ENCODE measurements at places on chromosomes 12 and 14.

GRCh38 chr12:12859690-12860089 is 31.7 kb upstream of the GPRC5A start:
- DNase-seq, result no peak

- DNase-seq, result no peak
Measured at GRCh38 chr12:100208834-100209233, 8.2 kb downstream of the ACTR6 start.

- no peak for DNase-seq
Measured at GRCh38 chr14:89188492-89188891, 228.5 kb downstream of the FOXN3 start.

GRCh38 chr14:98955741-98956070 is 316.3 kb downstream of the BCL11B start:
- DNase-seq, result no peak

GRCh38 chr14:54443981-54444380 is 2.8 kb upstream of the CNIH1 start:
- DNase-seq, result no peak

DNA sequence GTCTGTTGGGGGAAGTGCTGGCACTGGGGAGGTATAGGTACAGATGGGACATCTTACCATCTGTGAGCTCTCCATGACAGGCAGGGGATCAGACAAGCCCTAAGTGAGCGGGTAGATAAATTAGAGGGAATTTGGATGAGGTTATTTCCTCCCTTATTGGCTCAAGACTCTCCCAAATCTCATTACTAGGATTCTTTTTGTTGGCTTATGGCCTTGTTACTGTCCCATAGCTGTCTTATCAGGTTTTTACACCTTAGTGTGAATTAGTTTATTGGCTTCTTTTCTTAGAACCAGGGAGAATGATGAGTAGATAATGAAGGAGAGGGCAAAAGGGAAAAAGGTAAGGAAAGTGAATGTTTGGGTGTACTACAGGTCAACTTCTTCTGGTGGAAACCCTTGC is 191.1 kb upstream of the PRICKLE1 start:
- DNase-seq, result no peak

GRCh38 chr14:68548194-68549076 is 244.4 kb downstream of the ZFP36L1 start:
- DNase-seq, result peak; percentile 3

GRCh38 chr12:88431246-88431645 is 149.0 kb downstream of the KITLG start:
- no peak for DNase-seq

- no peak for DNase-seq
Measured at GRCh38 chr12:122866379-122866778, 29.5 kb downstream of the VPS37B start.

DNA sequence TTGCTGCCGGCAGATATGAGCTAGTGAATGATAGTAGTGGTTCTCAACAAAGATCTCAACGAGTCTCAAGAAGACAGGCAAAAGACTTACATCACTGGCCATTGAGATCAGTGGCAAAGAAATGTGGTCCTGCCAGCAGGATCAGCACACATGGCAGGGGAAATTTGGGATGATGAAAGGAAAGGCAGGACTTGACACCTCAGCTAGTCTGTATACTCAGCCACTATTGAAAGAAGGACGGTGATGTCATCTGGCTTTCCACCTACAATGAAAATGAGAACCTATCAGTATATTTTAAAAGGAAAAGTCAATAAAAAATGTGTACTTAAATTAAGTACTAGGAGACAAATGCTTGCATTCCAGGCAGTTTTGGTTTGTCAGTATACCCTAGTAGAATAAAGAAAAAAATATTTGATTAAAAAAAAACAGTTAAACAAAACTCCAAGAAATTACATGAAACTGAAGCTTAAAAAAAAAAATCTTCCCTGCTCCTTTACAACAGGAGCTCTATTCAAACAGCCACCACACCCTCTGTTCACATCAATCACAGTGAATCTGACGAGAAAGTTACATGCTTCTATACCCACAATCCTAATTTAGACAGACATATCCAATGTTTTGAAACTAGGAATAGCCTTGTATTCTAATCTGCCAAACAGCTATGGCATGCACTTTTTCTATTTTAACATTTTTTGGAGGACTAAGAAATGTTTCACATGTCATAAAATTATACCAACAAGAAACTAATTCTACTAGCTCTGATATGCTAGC is 34.9 kb downstream of the RAD9B start:
- no peak for DNase-seq

DNA sequence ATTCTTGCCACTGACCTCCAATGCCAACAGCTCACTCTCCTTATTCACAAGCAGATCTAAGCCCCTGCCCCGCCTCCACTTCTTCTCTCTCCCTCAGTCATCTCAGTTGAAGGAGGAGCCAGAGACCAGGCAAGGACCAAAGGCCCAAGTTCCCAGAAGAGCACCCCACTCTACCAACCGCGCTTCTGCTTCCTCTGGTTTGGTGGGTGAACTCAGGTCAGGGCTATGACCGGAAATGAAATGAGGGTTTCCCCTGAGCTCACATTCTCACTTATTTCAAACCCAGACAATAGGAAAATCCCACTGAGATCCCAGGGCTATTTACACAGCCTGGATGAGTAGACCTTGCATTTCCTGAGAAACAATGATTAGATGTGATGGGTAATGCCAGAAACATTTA is 9.9 kb downstream of the DPF3 start:
- DNase-seq, result no peak

DNA sequence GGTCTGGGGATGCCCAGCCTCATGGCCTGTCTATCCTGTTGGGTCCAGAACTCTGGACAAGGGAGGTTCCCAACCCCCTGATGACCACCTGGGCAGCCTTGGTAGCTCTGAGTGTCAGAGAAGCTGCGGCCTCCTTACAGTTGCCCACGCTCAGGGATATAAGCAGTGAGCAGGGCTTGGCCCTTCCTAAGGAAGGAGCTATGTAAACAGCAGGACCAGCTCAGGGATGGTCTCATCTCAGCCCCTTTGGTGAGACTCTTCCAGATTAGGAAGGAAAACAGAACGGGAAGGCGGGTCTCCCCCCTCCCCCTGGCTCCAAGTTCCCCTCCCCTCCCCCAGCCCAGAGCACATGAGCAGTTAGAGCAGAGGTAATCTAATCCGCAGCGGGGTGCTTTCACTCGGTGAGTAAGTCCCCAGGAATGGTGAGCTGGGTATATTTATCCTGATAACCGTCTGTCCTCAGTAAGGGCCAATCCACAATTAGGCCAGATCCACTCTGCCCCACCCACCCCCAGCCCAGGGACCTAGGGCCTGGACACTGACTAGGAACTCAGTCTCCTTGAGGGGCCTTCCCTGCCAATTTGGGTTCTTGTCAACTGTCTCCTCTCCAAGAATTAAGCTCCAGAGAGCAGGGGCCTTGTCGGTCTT is 29.5 kb upstream of the RPLP0 start:
- DNase-seq, result peak; percentile 32

GRCh38 chr12:121697093-121697698 is 15.4 kb upstream of the TMEM120B start:
- DNase-seq, result no peak

DNA sequence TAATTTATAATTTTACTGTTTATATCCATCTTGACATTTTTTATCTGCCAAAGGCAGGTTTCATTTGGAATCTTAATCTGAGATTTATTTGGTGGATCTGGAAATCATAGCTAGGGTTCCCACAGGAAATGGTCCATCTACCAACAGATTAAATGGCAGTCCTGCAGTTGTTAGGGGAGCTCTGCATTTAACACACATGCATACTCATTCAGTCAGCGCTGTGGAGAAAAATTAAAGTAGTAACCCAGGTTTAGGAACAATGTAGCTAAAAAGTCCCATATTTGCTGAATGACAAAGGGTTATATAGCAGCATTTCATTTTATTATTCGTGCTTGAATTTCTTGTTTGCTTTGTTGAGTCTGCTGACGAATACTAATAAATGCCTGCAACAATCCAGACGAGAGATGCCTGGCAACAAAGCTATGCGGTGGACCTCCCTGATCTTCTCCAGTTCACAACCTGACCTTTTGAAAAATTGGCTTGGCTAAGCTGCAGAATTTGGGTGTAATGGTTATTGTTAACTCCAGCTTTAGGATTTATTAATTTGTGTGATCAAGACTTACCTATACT is 59.8 kb downstream of the MIPOL1 start:
- no peak for DNase-seq

- no peak for DNase-seq
Measured at GRCh38 chr14:102182190-102182589, 42.5 kb downstream of the WDR20 start.

DNA sequence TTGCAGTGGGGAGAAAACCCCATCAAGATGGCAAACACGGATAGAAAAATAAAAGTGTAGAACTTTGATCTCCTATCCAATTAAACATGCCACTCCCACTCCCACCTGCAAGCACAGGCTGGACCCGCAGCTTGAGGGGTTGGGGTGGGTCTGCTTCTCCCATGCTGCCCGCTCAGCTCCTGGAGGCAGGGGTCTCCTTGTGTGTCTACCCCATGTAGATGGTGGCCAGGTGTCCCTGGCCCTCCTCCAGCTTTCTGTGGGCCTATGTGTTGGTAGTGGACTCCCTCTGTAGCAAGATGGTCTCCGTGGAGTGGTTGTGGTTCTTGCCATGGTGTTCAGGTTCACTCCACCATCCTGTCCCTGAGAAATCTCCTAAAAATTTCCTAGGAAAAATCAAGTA is 23.5 kb upstream of the FGF23 start:
- DNase-seq, result no peak

DNA sequence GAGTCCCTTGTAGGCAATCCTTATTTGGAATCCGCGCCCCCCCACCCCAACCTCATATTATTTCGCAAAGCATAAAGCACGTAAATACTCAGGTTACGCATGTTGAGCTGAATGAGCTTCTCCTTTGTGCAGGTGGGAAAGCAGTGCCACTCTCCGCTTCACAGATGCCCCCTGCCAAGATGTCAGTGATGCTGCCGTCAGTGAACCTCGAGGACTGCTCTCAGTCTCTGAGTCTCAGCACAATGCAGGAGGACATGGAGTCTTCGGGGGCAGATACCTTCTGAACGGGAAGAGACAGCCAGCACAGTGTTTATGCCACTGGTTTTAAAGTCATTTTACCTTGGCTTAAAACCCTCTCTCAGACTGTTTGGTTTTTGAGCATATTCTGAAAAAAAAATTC is 90.1 kb upstream of the DACT1 start:
- no peak for DNase-seq

DNA sequence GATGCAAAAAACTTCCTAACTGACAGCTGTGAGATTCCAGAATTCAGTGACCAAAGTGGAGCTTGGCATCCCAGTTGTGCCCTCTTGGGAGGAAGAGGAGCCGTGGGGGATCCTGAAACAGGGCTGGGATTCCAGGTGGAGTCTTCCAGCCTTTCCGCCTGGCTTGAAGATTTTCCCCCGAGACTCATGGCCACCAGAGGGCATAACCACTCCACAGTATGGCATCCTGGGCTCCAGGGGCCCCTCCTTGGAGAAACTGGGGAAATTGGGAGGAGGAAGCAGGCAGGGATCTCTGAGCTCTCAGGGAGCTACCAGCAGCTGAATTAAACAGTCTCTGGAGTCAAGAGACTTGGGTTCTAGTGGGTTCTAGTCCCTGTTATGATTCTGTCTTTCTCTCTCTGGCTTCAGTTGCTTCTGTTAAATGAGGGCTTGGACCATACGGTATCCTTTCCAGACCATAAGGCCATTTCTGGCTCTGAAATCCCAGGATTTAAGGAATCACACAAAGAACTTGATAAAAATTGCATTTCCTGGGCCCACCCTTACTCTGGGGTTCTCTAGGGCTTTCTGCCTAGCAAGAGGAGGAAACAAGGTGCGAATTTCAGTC is 2.6 kb upstream of the TAMALIN start:
- no peak for DNase-seq

DNA sequence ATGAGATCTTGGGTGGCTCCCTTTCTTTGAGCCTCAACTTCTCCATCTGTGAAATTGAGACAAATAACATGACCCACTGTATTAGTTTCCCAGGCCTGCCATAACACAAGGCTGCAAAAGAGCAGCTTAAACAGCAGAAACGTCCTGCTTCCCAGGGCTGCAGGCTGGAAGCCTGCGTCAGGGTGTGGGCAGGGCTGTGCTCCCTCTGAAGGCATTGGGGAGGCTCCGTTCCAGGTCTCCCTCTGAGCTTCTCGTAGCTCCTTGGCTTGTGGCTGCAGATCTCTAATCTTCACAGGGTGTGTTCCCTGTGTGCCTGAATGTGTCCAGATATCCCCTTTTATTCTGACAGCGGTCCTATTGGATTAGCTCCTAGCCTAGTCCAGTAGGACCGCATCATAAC is 147.1 kb downstream of the VRK1 start:
- no peak for DNase-seq

DNA sequence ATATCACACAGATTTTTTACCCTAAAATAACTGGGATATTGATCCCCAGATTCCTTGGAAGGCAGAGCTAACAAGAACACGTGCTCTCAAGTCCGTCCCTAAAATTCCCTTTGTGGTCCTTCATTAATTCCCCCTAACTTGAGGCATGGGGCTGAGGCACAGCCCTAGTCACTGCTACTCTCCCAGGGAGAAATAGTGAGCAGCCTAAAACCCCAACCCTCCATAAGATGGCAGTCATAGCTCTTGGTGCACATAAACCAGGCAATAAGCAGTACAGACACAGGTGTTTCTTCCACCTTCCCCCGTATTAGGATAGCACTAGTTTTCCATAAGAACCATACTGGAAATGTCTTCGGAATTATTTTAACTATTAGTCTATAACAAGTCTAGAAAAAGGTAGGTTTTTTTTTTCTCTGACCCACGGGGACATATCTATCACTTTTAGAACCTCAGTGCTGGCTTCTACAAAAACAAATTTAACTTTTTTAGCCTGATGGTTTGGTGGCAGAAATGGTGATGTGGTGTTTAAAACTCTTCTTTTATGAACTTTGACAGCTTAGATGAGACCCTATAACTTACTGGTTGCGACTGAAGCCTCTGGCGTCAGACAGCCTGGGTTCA is 3.1 kb upstream of the ARHGEF40 start:
- DNase-seq, result no peak

Measured in GOT3 (cell line).